ENCODE measurements at places on chromosomes 12 and 14.
A peak's percentile ranks its signal among the peaks of the same experiment; 100 is the strongest.

GRCh38 chr12:130988751-130989150, 35.0 kb downstream of the ADGRD1 start:
- DNase-seq, result no peak

GRCh38 chr12:44696542-44696941, 179.6 kb downstream of the NELL2 start:
- DNase-seq, result no peak

GRCh38 chr14:33229269-33229929, 290.7 kb downstream of the NPAS3 start:
- DNase-seq, result no peak

DNA sequence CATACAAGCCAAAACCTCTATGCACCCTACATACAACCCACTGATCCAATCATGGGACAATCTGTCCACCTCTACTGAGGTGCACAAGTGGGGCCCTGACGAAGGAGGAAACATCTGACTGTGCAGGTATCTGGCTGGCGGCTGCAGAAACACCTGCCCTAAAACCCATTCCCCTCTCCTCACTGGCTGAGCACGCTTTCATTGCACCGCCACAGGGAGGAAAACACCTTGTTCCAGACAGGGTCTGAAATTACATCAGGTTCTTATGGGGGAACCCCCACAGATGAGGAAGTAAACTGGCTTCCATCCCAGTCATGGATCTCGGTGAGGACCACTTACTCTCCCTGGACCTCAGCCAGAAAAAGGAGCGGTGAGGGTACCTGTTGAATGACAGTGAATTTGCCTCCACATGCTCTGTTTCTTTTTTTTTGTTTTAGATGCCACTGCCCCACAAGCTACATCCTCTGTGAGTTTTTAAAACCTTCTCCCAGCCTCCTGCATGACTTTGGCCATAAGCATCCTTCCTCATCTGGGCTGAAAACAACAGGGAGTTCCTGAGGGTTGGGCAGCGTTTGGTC, 23.8 kb upstream of the DGLUCY start:
- no peak for DNase-seq

GRCh38 chr12:47218191-47218654, 138.5 kb upstream of the AMIGO2 start:
- DNase-seq, result peak; percentile 37

DNA sequence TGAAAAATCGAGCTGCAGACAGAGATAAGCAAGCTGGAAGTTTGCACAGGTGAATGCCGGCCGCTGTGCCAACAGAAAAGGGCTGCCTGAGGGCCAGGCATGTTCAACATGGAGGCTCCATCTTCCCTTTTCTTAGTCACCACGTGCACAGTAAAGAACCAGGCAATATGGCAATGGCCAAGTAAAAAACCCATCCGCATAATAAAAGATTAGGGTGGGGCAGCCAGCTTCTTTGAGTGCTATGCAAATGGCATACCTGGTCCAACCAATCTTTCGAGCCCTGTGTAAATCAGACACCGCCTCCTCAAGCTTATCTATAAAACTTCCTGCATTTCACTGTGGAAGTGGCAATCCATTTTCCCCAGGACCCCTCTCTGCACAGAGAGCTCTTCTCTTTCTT, 16.7 kb downstream of the PNP start:
- DNase-seq, result no peak

All from activated T-helper 1 cell treated with anti-CD3 and anti-CD28 coated beads, Interleukin-12 subunit alpha, Interleukin-12 subunit beta, Interleukin-2, Interleukin-4 antibody, amounts not matched to agents 30 ng/mL and 10 ng/mL and 1 ng/mL, durations not matched to agents 14 hours and 24 hours and 36 hours (primary cell).